ENCODE measurements at places on chromosomes 7 and 10.

- no peak for DNase-seq
Observed at GRCh38 chr10:117946525-117947070, 100.1 kb downstream of the RAB11FIP2 start.

- DNase-seq: no peak
Observed at GRCh38 chr10:6140965-6141295, 52.1 kb downstream of the RBM17 start.

DNA sequence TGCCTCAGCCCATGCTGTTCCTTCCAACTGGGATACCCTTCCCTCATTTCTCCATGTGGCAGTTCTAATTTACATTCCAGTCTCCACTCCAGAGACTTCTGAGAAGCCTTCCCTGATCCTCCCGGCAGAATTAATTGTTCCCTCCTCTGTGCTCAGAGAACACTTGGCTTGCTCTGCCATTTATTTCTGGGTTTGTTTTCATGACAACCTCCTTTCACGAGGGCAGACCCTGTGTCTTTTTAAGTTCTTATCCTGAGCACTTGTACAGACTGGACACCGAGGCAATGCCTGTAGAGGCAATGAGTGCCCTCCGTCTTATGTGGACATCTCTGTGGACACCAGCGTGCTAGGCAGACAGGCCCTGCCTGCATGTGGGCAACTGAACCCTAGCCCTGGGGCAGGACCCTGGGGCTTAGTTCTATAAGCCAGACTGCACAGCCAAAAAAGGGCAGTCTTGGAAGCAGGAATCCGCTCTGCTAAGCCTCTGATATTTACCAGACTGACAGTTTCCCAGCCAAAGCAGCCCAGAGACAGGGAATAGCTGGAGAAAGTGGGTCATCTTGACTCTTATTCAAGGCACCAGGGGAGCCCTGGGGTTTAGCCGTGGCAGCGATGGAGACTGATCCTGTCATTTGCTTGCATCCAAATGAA lies 474.0 kb downstream of the RPS24 start:
- DNase-seq: peak; percentile 28

GRCh38 chr7:107560898-107561516 lies 2.7 kb downstream of the COG5 start:
- no peak for DNase-seq

- DNase-seq: no peak
Observed at GRCh38 chr10:7373039-7373438, 37.8 kb downstream of the SFMBT2 start.

All from Ammon's horn (tissue), 1 donor.